ENCODE measurements at places on chromosomes 4 and X.

- DNase-seq: no peak
Observed at GRCh38 chr4:38279077-38279476, 318.9 kb downstream of the PTTG2 start.

DNA sequence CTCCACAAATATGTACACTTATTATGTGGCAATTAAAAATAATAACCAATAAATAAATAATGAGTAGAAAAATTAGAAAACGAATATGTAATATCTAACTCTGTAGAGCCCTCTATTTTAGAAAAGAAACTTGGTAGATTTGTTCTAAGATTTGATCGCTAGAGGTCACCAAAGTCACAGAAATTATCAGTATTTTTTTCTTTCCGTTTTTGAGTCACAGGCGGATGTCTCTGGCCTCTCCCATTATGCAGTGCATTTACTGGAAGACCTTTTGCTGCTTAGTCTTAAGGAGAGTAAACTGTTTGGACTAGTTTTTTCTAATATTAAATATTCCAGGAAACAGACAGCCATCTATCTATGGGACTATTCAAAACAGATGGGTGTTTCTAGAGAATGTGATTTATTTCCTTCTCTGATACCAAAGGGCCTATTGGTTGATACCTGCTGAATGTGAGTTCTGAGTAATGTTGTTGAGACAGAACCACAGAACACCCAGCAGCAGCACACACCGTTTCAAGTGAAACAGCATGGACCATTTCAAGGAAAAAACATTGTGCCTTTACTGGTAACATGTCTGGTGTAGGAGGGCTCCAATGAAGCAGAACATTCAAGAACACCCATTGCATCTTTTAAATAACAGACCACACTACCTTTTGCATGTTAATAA lies 34.0 kb upstream of the GYPA start:
- peak; percentile 85 for DNase-seq

GRCh38 chr4:6128221-6128850 lies 72.0 kb downstream of the JAKMIP1 start:
- DNase-seq: no peak

DNA sequence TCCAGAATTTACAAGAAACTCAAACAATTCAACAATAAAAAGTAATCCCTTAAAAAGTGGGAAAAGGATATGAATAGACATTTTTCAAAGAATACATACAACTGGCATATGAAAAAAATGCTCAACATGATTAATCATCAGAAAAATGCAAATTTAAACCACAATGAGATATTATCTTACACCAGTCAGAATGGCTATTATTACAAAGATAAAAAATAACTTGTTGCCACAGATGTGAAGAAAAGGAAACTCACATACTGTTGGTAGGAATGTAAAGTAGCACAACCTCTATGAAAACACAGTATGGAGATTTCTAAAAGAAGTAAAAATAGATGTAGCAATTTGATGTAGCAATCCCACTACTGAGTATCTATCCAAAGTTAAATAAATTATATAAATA lies 65.1 kb upstream of the DIAPH2 start:
- DNase-seq: no peak

- DNase-seq: peak; percentile 5
Observed at GRCh38 chr4:33176566-33176965, 2456.4 kb downstream of the PCDH7 start.

- peak; percentile 68 for DNase-seq
Observed at GRCh38 chr4:183838987-183839712, 66.0 kb upstream of the STOX2 start.

DNA sequence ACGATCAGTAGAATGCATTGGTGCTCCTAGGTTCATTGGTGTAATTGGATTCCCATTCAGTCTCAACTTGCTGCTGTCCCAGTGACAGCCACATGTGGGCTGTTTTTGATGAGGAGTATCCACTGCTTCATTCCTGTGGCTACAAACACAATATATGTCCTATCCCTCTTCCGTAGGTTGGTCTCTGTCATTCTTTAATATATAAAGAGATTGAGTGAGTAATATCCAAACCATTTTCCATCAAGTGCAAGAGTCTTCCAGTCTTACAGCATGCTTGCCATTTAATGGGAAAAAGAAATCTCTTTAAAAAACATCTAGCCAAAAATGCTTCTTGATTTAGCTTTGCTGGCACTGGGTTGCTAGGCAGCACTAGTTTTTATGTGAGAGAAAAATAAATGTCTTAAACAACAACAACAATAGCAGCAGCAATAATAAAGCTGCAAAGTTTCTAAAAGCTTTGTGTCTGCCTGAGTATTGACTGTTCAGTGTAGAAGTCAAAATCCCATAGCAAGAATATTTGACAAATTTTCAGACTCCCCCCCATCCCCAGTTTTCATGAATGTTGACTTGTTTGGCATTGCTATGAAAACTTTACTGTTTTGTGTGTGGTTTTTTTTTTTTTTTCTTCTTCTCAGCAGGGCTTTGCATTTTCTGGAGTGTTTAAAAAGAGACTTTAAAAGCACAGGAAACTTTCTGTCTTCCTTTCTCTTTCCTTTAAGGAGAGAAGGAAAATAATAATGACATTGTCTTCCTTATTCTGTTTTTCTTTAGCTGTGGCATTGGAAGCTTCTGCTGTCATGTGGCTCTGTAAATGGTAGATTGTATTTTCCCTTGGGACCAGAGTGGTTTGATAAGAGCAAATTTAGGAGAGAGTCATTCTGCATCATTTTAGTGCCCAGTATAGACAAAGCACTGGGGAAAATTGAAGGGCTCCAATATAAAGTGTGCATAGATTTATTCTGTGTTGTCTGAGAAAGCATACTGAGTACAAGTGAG lies 244.3 kb downstream of the ARHGAP10 start:
- DNase-seq: no peak

- DNase-seq: no peak
Observed at GRCh38 chrX:17747692-17748091, 10.4 kb downstream of the SCML1 start.

DNA sequence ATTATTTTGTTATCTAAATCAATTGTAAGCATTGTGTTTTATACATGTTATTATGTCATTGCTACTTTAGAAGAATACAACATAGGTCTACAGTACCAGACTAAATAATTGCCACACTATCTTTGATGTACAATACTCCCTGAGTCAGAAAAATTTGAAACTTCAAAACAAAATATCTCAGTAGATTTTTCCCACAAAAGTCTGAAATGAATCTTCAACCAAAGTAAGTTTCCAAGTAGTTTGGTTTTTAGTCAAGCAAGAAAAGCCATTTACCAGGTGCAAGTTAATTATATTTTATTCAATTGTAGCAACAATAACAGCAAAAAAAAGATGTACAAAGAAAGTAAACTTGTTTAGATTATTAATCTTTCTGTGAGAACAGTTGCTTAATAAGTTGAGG lies 11.4 kb upstream of the PARM1 start:
- no peak for DNase-seq

DNA sequence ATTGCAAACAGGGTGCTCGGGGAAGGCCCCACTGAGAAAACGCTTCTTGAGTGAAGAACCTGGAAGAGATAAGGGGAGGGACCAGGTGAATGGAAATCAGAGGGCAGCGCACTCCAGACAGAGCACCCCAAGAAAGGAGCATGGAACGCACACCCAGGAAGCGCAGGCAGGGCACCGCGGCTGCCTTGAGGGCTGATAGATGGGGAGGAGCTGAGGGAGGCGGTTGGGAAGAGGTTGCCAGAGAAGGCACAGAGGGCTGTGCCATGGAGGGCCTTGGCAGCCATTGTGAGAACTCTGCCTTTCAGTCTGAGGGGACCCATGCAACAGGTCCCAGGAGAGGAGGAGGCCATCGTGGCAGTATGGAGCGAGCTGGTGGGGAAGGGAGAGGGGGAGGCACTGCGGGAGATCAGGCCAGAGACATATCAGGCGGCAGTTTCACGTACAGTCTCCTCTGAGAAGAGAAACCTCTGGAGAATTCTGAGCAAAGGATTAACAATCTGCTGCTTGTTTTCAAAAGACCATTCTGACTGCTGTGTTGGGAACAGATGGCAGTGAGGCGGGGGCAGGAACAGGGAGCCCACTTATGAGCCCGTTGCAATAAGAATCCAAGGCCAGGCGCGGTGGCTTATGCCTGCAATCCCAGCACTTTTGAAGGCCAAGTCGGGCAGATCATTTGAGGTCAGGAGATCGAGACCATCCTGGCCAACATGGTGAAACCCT lies 83.7 kb downstream of the PCYT1B start:
- peak; percentile 13 for DNase-seq

DNA sequence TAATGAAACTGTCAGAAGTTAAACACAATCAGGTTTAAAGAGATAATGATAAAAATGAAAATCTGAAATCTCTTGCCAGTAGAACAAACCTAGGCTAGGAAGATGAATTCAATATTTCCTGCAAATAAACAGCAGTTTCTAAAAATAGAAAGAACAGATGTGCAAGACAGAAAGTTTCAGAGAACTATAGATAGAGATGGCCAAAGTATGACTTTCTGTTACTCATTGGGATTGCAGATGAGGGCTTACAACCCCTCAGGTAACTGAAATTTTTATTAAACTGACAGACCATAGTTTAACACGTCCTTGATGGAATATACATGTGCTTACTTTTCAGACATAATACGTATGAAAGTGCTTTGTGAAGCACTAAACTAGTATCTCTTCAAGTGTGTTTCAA lies 82.3 kb upstream of the PPARGC1A start:
- DNase-seq: no peak

GRCh38 chrX:85977218-85977617 lies 70.1 kb downstream of the CHM start:
- DNase-seq: no peak

GRCh38 chr4:132169660-132170059 lies 979.4 kb upstream of the PCDH10 start:
- DNase-seq: no peak

GRCh38 chr4:109041463-109042360 lies 260.7 kb downstream of the COL25A1 start:
- DNase-seq: no peak

DNA sequence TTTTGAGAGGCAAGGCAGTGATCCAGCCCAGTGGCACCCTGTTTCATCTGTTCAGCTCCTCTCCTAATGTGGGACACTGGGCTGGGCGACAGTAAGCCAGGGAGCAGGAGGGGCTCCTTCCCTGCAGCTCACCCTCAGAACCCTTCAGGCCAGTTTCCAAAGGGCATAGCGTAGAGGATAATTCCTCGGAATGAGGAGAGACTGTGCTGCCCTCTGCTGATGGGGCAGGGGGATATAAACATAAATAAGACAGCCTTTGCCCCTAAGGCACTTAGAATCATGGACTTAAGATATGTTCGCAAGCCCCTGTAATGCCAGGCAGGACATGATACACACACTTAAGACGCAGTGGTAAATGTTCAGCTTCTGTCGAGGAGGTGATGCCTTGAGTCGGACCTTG lies 27.9 kb upstream of the ZNF185 start:
- DNase-seq: no peak

Measured in tongue (tissue), 3 donors.